ENCODE measurements at places on chromosomes 4 and X.

DNA sequence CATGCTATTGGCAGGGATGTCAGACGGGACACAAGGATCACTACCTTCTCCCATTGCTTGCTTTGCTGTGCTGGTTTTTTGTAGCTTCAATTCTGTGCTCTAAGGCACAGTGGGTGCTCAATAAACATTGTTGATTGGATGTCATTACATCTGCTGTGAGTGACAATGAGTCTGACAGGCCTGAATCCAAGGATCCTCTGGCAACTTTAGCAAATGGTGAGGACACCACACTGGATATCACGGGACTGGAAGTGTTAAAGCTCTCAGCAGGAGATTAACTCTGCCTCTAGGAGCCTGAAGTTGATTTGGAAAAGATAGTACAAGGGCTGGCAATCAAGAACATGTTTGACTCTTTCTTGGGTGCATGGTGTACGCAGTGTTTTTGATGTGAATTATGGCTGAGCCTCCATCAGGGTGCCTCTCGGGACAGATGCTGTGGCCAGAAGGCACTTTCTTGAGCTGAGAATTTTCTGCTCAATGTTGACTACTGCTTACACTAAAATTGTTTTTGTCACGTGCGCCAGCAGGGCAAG, 217.9 kb downstream of the ARAP2 start:
- DNase-seq = no peak

- DNase-seq = no peak
These were observed 329.3 kb upstream of the RPS6KA3 start for GRCh38 chrX:20595928-20596575.

DNA sequence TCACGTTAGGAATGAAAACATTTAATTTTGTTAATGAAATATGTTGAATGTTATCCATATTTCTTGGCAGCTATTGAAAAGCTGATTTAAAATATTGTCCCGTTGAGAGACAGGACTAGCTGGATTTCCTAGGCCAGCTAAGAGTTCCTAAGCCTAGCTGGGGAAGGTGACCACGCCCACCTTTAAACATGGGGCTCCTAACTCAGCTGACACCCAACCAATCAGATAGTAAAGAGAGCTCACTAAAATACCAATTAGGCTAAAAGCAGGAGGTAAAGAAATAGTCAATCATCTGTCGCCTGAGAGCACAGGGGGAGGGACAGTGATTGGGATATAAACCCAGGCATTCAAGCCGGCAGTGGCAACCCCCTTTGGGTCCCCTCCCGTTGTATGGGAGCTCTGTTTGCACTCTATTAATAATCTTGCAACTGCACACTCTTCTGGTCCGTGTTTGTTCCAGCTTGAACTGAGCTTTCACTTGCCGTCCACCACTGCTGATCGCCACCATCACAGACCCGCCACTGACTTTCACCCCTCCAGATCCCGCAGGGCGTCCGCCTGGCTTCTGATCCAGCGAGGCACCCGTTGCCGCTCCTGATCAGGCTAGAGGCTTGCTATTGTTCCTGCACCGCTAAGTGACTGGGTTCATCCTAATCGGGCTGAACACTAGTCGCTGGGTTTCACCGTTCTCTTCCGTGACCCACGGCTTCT, 308.9 kb downstream of the GLUD2 start:
- DNase-seq = no peak

DNA sequence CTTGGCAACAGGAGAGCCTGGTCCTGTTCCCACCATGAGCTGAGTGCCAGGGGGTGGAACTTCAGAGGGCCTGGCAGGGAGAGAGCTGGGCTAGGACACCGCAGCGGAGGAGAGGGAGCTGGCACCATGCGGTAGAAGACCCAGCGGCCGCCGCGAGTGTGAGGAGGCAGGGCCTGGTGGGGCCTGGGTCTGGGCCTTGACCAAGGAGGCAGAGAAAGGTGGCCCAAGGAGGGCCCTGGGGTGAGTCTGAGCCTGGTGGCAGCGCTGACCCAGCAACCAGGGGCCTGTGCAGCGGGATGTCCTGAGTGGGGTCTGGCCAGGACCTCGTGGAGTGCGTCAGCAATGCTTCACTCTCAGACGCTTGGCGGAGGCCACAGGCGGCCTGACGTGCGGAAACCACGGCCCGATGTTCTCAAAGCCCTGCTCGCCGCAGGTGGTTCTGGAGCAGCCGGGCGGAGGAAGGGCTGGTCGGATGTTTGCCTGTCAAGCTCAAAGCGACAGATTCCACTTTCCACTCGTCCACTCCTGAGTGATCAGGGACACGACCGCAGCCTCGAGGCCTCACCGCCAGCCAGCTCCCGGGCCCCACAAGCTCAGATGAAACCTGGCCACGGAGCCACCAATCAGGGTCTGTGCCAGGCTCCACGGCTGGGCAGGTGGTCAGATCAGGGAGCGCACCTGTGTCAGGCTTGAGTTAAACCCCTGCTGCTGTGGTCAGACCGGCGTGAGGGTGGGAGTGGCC, 20.8 kb downstream of the ATP5ME start:
- DNase-seq = no peak

DNA sequence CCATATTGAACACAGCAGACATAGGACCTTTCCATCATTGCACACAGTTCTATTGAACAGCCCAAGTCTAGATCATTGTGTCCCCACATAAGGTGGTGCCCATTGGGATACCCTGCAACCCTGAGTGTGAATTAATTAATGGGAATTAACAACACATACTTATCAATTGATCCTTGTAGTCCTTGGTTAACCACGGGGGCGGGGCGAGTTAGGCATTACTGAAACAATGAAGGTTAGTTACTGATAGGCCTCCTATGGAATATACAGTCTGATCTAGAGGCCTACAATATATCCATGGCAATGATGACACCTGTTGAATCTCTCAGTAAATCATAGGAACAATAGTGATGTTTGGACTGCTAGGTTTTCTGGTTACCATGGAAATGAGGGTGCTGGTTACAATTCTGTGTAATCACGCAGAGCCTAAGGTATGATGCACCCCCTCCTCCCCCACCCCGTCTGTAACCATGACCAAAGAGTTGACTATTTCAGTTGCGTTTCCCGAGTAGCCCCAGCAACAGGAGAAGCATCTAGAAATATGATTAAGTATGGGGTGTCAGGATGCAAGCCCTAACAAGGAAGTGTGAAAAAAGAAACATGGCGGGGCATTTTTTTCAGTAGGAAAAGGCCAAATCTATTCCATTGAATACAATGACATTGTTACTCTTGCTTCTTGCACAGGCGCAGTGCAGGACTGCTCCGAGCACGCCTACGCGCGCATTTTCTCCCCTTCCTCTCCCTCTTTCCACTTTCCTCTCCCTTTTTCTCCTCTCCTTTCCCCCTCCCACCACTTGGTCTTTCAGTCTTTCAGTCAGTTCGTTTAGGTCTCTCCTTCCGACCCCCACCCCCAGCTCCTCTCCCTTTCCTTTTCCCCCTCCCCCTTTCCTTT, 677 bp upstream of the NONO start:
- no peak for DNase-seq

DNA sequence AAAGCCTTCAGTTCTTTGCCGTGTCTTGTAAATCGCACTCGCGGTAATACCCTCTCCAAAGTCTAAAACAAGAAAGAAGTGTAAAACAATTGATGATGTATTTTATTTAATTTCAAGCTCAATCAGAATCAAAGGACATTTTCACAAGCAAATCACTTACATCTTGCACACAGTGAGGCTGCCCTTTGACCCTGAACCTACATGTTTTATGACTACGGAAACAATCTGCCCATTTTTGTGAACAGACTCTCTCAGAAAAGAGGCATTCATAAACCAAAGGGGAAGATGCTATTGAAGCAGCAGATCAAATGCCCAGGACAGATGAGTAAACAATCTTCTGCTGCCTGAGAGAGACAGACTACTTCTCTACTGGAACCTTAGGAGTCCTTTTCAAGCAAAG, 76.0 kb upstream of the DDX60 start:
- DNase-seq = no peak

GRCh38 chr4:144208074-144208473, 67.6 kb upstream of the GYPA start:
- no peak for DNase-seq

DNA sequence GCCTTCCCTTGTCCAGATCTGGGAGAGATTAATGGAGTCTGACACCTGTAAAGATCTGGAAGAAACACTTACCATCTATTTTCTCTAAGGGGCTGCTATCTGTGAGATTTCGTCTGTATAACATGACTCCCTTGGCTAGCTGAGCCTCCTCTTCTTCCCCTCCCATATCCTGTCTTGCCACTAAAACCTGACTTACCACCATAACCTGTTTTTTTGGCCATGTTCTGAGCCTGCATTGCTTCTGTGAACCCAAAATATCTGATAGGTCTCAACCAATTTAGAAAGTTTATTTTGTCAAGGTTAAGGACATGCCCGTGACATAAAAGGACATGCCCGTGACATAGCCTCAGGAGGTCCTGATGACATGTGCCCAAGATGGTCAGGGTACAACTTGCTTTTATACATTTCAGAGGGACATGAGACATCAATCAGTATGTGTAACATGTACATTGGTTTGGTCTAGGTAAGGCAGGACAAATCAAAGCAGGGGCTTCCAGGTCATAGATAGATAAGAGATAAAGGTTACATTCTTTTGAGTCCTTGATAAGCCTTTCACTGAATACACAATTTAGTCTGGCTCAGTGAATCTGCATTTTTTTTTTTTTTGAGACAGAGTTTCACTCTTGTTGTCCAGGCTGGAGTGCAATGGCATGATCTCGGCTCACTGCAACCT, 11.4 kb downstream of the MGST2 start:
- DNase-seq = no peak

- DNase-seq = no peak
These were observed 86.2 kb upstream of the HS3ST1 start for GRCh38 chr4:11514779-11515419.

DNA sequence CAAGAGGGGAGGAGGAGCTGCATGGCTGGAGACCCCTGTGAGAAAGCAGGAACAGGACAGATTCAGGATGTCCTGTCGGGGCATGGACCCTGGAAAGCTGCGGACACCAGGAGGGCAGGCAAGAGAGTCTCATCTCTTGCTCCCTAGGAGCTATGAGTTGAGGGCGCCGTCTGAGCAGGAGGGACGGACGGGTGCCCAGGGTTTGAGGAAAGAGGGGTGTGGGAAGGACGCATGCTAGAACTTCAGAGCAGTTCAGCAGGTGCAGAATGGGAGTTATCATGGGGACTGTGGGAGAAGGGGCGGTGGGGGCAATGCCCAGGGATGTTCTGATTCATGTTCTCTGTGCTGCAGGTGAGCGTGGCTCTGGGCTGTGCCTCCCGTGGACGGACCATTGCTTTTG, 24.8 kb downstream of the TKTL1 start:
- DNase-seq = no peak

GRCh38 chrX:5068550-5068949, 1160.1 kb downstream of the NLGN4X start:
- no peak for DNase-seq

GRCh38 chrX:10167573-10167972, 10.8 kb downstream of the CLCN4 start:
- DNase-seq = no peak

DNA sequence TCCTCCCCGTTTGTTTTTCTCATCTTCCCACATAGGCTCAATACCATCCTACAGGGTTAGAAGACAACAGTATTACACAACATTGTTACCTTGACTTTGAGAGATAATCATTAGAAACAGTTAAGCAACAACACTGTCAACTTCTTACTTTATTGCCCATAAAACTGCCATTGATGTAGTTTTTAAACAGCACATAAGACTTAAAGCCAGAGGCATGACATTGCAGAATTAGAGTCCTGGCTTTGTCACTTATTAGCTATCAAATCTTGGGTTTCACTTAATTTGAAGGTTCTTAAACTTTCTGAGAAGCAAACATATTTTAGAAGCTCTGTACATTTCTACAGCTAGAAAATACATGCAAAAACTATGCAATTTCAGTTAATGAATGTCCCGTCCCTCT, 41.8 kb downstream of the EIF4E start:
- no peak for DNase-seq

DNA sequence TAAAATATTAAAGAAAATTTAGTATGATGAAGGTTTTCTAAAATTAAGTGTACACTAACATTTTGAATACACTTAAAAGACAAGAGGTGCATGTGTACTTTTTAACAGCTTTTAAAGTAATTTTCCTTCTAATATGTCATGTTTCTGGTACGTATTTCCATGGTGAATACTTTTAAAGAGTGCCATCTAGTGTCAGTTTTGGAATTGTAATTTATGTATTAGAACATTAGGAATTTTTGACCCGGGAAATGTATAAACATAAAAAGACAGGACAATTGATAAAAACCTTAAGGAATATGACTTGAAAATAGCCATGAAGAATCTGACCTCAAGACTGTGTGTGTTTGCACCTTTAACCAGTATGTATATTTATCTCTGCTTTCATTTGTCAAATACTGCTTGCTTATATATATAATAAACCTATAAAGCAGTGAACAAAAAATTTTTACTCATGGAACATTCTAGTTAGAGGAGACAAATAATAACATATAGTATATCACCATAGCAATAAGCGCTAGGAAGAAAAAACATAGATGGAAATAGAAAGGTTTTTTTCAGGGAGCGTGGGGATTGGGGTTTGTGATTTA, 7.2 kb downstream of the GSTCD start:
- no peak for DNase-seq

GRCh38 chr4:21454201-21454600, 494.4 kb downstream of the KCNIP4 start:
- DNase-seq = no peak

DNA sequence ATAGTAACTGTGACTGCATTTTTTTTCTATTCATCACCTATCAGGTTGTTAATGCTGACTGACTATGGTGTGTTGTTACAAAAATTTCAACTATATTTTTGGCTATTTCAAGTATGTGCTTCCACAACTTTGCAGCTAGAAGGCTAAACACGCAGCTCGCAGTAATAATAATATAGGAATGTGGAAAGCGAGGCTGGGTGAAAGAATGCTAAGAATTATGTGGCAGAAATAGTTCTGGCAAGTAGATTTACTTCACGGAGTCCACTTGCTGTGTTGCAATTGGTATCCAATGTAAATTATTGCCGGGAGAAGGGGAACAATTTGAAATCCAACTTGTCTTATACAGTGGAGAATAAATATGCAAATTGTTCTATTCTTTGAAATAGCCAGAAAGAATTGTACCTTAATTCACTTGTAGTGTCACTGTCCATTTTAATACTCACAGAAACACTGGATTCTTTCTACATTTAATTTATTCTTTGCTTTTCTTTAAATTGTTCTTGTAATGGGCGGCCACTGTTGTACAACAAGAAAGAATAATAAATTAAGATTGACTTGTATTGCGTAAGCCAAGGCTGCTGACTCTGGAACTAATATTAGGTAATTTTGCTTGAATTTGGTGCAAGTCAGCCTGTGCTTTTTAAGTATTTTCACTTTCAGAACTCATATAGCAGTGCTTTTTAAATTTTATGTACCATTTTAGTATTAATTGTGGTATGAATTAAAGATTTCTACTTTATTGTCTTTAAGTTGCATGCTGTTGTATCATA, 154.9 kb downstream of the FRMPD4 start:
- DNase-seq = peak; percentile 6

- no peak for DNase-seq
These were observed 9.6 kb downstream of the GTPBP6 start for GRCh38 chrX:308821-309520.

- no peak for DNase-seq
These were observed 242.4 kb upstream of the PSAPL1 start for GRCh38 chr4:7677086-7677485.

GRCh38 chr4:183988874-183989273, 83.8 kb downstream of the STOX2 start:
- DNase-seq = no peak

Measured in HL-60 (cell line).